ENCODE measurements at places on chromosomes 5 and 9.

- no peak for DNase-seq
Measured at GRCh38 chr5:54859316-54859715, 126.1 kb downstream of the ESM1 start.

DNA sequence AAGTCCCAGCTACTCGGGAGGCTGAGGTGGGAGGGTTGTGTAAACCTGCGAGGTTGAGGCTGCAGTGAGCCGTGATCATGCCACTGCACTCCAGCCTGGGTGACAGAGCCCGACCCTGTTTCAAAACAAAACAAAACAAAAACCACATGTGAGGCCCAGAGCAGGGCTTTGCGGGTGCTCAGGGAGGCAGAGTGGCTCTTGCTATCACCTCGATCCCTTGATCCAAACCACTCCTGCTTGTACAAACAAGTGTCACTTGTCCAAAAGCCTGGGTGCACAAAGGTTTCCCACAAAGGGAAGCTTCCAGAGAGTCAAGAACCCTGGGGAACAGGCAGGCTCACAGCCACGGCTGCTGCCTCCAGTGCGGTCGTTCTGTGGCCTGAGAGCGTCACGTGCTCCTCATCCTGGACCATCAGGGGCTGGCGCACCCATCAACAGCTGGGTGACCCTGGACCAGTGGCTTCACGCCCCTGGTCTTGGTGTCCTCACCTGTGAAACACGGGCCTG lies 162.7 kb downstream of the C9orf50 start:
- DNase-seq: no peak

GRCh38 chr9:137149942-137150616 lies 11.1 kb downstream of the GRIN1 start:
- no peak for DNase-seq

DNA sequence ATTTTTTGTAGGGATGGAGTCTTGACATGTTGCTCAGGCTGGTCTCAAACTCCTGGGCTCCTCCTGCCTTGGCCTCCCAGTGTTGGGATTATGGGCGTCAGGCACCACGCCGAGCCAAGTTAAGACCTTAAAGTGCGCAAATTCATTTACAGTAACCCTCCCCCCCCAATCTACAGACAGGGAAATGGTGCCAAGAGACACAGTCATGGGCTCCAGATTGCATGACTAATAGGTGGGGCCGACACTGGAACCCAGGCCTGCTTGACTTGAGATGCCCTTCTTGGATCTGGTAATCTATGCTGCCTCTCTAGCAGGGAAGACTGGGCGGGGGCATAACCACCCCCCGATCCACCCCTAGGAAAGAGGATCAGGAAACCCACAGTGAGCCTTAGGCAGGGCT lies 19.5 kb downstream of the TTF1 start:
- no peak for DNase-seq

- no peak for DNase-seq
Measured at GRCh38 chr9:129352146-129352865, 174.2 kb upstream of the IER5L start.

Measured in GDM1 (cell line).